ENCODE measurements at places on chromosomes 5 and 9.

- DNase-seq: no peak
Observed at GRCh38 chr5:876398-877365, 15.9 kb downstream of the BRD9 start.

DNA sequence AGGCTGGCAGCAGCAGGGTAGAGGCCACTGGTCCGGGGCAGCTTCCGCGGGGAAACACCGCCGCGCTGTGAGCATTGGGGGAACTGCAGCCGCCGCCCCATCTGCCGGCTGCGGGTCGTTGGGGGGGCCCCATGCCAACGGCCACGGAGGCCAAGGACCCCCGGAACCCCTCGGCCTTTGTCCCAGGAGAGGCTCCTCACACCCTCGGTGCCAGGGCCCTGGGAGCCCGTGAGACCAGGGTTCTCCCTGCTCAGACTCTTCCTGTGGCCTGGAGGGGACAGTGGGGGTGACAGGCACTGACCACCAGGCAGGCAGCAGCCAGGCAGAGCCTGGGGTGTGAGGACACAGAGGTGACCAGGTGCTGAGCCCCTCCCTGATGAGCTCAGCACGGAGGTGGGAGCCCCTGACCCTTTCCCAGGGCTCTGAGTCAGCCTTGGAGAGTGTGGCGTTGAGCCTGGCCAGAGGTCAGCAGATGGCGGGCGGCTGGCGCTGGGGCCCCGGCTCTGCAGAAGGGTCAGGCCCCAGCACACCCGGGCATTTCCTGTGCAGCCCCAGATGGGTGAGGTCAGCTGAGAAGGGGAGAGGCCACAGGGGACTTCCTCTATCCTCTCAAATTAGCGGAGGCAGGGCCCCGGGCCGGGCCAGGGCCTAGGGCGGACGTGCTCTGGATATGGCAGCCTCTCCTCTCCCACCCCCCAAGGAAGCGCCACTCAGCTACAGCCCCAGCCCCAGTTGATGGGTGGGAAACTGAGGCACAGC lies 17.9 kb upstream of the EGFL7 start:
- DNase-seq: peak; percentile 47

DNA sequence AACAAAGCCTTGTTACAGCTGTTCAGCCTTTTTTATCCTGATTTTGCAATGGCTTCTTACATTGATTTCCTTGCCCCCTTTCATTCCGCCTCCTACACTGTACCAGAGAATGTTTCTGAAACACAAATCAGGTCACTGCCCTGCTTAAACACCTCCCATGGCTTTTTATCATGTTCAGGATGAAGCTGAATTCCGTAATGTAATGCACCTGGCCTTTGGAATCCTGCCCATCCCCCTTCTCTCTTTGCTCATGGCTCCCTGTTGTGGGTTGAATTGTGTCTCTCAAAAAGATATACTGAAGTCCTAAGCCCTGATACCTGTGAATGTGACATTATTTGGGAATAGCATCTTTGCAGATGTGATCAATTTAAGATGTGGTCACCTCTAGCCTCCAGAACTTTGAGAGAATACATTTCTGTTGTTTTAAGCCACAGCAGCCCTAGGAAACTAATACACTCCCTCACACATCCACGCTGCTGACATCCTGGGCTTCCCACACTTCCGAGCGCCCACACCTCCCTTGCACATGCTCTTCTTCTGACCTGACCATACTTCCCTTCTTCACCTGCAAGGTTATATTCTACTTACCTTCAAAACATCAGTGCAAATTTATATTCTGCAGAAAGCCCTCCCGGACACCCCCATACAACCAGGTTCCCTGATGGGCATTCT lies 101.2 kb downstream of the DNAH5 start:
- DNase-seq: no peak

GRCh38 chr5:119360905-119361593 lies 5.2 kb downstream of the TNFAIP8 start:
- no peak for DNase-seq

- DNase-seq: no peak
Observed at GRCh38 chr5:98463222-98463621, 310.2 kb upstream of the RGMB start.

DNA sequence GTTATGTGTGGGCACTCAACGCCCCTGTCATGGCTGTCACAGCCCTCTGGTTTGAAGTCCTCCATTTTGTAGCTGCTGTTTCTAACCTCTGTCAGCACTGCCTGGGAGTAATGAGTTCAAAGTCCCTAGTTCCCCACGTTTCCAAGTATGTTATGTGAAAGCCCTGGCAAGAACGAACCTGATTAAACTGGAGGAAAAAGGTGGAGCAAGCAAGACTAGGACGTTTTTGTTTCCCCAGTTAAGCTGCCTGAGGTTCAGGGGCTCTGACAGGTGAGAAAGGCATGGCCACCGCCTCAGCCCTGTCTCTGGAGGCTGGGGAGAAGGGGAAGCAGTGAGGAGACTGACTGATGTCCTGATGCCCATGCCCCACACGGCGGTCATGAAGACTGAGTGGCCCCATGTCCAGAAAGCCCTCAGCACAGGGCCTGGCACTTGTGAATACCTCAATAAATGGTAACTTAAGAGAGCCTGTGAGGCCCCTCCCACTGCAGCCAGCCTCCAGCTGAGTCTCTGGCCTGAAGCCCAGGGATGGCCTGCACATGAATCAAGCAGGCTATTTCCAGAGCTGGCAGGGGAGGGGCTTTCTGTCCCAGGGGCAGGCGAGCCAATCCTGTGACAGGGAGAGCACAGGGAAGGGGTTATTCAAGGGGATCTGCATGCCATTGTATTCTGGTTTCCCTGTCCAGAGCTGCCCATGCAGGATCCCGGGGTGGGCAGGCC lies 61.8 kb downstream of the PFDN1 start:
- DNase-seq: no peak

GRCh38 chr9:34463098-34463900 lies 4.7 kb downstream of the DNAI1 start:
- DNase-seq: no peak

DNA sequence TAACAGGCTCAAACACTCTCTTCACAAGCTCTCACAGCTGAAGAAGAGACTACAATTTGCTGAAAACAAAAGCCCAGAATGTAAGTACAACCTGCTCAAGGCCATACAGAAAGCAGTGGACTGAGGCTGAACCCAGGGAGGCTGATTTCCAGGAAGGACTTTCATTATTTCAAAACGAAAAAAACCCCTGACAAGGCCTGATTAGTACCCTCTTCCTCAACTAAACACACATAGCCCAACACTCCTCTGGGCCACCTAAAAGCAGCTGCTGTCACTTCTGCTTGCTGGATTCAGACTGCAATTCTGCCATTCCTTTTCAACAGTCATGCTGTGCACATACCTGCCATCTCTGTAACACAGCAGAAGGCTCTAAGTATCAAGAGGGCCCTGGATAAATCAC lies 18.2 kb downstream of the NRG2 start:
- DNase-seq: no peak

DNA sequence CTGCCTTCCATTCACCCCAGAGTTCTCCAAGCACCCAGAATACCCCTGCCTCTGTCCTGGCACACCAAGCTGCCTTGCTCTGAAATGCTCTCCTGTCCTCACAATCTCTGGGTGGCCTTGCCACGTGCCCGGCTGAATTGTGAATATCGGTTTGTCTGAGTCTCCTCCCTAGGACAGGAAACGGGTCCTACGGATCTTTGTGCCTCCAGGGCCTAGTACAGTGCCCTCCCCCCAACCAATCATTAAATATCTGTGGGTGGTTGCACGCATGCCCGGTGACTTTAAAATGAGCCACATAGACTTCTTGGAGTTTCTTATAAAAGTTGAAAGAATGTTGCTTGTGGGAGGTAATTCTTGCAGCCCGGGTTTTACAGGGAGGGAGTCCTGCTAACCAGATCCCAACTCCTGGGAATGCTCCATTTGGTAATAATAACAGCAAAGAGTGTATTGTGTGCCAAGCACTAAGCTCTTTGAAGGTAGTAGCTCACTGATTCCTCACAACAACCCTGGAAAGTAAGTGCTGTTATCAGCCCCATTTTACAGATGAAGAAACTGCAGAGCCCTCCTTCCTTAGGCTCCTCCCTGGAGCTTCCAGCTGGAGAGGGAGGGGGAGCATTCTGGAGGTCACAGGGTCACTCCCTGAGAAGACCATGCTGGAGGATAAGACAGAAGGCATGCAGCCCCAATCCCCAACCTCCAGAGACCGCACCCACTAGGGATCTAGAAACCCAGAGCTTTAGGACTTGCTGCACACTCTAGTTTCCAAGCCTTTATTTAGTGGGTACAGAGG lies 23.4 kb downstream of the URM1 start:
- no peak for DNase-seq

DNA sequence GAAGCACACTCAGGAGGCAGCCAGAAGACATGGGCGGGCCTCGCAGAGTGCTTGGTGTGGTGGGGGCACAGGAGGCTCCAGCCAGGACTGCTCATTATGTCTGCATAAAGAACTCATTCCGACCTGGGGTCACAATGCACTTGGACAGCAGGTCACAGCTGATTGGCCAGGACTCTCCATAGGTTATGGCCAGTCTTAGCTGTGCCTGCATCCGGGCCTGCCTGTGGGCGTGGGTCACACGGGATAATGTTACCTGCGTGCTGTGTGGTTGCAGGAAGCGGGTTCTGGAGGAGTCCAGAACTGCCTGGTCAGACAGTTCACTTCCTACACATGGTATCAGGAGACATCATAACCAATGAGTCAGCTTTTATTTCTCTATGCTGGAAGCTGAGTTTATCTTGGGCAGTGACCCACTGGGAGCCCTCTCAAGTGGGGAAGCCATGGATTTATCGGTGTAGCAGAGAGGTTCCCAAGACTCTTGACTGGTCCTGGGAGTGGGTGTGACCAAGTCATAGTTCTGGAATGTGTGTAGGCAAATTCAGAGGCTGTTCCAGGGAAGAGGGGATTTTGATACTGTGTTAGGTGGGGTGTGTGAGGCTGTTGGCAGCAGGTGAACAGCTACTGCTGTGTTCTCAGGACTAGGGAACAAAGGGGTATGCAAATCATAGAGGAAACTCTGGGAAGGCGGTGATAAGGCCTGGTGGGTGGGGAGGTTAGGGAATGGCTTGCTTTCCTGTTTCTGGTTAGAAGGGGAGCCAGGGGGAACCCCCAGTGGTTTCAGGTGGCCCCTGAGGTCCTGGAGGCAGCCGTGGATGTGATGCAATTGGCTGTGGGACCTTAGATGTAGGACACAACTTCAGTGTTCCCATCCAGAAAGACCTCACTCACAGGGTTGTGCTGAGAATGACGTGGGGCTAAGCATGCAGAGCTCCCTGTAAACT lies 51.3 kb downstream of the ARHGEF37 start:
- DNase-seq: no peak

- no peak for DNase-seq
Observed at GRCh38 chr9:110208031-110208430, at the start of gene C9orf152. C9orf152 (minus strand) TSS chr9:110208159; CDS start chr9:110207579, 580 bp downstream.

DNA sequence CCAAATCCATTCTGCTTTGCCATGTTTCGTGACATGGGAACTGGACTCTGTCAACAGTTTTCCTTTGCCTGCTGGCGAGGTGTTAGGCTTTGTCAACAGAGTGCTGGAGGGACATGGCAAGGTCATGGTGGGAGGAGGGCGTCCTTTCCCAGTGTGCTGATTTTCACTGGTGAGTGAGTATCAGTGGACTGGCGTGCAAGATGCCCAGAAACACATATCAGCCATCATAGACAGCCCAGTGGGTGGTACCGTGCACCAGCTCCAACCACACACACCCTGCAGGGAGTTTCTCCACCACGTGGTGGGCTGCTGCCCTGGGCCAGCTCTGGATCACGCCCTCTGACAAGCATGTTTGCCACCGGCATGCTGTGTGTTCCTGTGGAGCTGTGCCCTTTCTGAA lies 50.0 kb upstream of the ABL1 start:
- DNase-seq: no peak

GRCh38 chr5:31479706-31480105 lies 52.2 kb downstream of the DROSHA start:
- DNase-seq: no peak

GRCh38 chr5:74382123-74382855 lies 258.2 kb downstream of the ENC1 start:
- DNase-seq: no peak

GRCh38 chr5:170434966-170435605 lies 45.9 kb upstream of the KCNMB1 start:
- peak; percentile 25 for DNase-seq

GRCh38 chr9:33306037-33306436 lies 15.7 kb downstream of the NFX1 start:
- DNase-seq: no peak

GRCh38 chr5:137566118-137566541 lies 67.0 kb upstream of the SPOCK1 start:
- no peak for DNase-seq

DNA sequence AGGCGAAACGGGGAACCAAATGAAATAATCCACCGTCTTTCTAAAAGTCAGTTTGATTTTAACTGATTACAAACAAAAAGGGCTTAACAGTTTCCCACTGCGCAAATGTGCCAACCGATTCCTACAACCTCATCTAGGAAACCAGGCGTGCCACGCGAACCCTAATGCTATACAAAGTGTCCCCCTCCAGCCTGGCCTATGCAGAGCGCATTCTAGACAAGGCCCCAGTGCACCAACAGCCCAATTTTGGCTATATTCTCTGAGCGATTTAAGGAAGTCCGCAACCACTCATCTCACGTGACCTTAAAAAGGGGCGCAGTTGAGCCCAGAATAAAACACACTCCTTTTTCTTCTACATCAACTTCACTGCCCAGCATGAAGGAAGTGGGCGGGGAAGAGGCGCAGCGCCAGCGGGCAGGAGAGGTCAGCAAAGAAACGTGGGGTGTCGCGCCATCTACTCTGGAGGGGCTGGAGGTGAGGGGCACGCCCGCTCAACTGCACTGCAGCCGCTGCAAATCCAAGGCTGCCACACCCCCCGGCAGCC lies 779 bp downstream of the FAM13B start:
- DNase-seq: peak; percentile 9

DNA sequence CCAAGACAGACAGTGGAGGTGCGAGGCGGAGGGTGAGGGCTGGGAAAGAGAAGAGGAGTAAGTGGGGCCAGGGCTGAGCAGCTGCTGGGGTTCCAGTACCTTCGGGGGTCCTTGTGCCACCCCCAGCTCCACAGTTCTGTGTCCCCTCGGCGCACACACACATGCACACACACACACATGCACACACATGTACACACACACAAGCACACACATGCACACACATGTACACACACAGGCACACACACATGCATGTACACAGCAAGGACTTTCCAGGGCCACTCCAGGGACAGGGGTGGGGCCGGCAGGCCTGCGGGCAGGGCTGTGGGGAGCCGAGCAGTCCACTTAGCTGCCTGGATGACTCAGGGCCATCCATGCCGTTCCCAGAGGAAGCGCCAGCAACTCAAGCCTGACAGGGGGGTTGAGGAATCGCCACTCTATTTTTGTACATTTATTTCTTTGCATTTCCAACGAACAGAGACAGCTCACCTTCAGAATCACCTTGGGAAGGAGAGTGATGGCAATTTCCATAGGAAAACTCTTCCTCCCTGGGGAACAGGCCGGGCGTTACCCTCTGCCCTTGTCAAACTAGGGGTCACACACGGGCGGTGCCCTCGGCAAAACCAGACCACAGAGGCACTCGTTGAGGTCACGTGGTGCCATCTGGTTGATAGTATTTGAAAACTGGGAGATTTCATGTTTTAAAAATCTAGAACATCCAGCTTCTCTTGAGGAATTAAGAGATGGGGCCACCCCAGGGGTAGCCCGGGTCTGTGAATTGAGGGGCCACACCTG lies 135.7 kb downstream of the ADAMTS2 start:
- DNase-seq: no peak

- no peak for DNase-seq
Observed at GRCh38 chr5:135600152-135600570, 21.4 kb upstream of the CXCL14 start.

GRCh38 chr9:129423216-129423615 lies 197.7 kb downstream of the C9orf50 start:
- DNase-seq: no peak

Data from stimulated activated CD4-positive, alpha-beta T cell treated with anti-CD3 and anti-CD28 coated beads, TNF-alpha, amount 100 ng/mL, for 4 hours (primary cell).